ENCODE measurements at places on chromosomes 7 and 10.

DNA sequence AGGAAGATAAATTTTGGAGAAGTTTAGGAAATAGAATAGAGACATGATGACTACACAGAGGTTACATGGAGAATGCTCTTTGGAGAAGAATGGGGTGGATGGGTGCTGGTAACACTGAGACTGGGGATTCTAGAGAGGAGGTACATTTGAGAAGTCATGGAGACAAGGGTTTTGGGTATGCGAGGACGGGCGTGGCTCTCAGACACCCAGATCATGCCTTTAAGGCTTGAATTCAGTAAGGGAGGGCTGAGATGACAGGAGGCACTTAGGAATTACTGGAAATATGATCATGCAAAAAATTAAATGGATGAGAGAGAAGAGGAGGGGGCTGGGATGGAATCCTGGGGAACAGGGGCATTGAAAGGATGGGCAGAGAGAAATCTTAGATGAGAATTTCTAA lies 168.8 kb downstream of the ITGA8 start:
- no peak for DNase-seq

GRCh38 chr10:44990302-44990655 lies 10.4 kb upstream of the ZNF22 start:
- DNase-seq, result no peak

DNA sequence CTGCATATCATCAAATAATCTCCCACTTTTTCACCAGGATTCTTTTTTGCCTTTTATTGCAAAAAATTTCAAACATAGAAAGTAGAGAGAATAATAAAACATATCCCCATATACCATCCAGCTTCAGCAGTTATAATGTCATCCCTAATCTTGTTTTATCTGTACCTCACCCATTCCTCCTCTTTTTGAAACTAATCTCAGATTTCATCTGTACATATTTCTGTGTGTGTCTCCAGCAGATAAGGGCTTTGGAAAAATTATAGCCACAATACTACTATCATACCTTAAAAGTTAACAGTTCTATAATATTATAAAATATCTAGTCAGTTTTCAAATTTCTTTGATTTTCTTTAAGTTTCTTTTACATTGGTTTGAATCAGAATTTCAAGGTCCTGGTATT lies 7.6 kb upstream of the ENTPD1 start:
- DNase-seq, result no peak

DNA sequence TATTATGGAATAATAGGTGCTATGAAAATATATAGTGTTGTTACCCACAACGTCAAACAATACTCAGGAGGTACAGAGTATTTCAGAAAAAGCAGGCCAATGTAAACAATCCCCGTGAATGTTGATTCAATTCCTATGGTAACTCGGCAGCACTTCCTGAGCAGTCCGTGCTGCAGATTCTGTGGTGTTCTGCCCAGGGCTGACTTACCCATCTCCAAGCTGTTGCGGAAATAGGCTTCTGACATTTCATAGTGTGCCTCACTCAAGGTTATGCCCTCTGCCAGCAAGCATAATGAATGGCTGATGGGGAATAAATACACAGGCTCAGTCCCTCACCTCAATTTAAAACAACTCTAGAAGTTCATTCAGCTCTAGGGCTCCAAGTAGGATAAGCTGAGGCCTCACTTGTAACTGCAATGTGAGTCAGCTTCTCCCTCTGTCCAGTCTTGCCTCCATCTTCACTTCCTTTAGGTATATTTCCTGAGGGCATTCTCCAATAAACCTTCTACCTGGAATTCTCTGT lies 177.6 kb downstream of the GNAI1 start:
- no peak for DNase-seq

- DNase-seq, result no peak
Observed at GRCh38 chr7:66535414-66536329, 93.0 kb upstream of the KCTD7 start.

GRCh38 chr10:85667638-85668233 lies 698.9 kb downstream of the GRID1 start:
- no peak for DNase-seq

DNA sequence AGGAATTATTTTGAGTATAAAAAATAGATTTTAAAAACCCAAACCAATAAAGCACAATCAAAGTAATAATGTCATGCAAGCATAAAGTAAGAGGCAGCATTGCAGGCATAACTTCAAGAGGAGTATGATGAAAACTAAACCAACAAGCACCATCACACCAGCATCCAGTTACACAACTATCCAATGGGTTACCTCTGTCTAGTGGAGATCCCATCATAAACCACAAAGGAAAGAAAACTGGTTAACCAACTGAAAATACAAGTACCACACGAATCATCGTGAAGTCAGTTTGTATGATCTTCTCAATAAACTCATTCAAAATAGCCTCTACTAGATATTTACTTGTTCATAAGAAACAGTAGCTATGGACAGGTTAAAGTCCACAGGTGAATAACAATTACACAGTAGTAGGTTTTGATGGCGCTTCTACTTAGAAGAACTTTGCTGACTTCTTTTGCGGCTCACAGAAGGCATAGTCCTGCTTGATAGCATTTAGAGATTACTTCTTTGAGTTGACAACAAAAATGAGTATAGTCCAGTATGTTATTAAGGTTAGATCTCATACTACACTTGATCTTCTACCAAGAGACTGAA lies 116.6 kb downstream of the MICU1 start:
- DNase-seq, result no peak

DNA sequence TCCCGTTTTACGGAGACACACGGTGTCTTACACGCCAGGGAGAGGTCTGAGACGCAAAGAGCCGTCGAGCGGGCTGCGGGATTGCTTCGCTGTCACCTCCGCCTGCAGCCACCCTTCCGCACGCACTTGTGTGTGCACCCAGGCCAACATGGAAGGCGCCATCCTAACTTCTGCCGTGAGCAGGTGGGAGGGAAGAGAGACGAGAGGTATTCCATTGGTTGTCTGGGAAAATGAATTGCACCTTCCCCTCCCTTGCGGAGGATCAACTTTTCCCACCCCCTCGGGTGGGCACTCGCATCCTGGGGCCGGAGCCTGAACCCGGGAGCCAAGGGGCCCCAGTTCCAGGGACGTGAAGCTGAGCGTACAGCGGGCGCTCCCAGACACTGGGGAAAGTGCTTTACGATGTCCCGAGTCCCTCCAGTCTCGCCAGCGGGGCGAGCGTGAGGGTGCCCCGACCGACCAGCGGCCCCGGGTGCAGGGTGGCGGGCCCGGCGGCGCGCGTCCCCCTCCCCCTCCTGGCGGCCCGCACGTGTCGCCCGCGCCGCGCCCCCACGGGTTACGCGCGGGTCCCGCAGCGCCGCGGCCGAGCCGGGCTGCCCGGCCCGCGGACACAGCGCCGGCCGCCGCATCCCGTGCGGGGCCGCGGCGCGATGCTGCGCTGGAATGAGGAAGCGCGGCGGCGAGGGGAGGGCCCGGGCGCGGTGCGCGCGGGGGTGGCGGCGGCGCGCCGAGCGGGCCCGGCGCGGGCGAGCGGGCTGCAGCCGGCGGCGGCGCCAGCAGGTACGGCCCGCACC lies 984 bp upstream of the IKZF1 start:
- no peak for DNase-seq

DNA sequence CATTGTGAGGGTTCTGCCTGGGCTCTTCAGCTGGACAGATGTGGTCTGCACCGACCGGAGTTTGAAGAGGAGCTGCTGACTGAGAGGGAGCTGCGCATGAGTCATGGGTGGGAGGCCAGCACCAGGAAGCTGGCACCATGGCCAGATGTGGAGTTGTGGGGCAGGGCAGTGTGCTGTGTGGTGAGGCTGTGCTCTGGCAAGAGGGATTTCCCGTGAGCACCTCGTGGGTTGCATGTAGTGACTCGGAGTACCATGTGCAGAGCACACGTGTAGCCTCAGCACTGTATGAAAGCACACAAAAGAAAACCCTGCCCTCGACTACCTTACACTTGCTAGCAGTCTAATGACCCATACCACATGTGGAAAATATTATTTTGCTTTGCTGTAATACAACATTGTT lies 103.4 kb downstream of the WNT2 start:
- DNase-seq, result no peak

DNA sequence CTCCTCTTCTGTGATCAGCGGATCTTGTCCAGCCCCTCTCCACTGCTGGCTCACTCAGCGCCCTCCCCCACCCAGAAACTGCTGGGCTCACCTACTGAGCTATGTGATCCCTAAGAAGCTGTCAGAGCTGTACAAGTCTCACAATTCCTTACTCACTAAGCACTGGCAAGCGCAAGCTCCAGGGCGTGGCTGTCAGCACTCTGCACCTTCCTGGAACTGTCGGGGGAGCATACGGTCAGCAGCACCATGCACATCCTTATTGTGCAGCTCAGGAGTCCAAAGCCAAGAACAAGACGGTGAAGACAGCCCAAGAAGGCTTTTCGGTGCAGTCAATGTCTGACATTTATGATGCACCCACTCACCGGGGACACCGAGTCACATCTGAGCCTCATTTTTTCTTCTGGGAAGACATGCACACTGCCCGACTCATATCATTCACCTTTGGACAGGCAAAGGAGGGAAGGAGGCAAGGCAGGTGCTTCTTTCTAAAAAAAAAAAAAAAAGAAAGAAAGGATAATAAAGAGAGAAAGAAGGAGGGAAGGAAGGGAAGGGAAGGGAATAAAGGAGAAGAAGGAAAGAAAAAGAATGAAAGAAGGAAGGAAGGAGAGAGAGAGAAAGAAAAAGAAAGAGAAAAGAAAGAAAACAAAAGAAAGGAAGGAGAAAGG lies 56.3 kb downstream of the ASB13 start:
- DNase-seq, result no peak

GRCh38 chr10:112359606-112360307 lies 14.2 kb upstream of the ACSL5 start:
- no peak for DNase-seq

DNA sequence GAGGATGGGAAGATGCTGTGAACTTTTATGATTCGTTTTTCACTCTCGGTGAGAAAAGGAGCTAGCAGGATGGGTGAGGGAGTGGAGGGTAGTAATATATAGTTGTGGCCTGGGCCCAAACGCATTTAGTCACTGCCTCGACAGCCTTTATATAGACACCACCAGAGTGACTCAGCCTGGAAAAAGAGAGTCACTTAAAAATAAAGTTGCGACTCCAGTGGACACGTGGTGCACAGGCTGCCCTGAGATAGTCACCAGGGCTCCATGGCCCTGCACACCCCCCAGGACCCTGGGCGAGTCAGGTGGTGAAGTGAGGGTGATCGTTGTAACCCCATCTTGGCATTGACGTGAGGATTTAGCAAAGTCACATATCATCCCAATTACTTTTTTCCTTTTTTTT lies 106.7 kb downstream of the CUX1 start:
- DNase-seq, result no peak

DNA sequence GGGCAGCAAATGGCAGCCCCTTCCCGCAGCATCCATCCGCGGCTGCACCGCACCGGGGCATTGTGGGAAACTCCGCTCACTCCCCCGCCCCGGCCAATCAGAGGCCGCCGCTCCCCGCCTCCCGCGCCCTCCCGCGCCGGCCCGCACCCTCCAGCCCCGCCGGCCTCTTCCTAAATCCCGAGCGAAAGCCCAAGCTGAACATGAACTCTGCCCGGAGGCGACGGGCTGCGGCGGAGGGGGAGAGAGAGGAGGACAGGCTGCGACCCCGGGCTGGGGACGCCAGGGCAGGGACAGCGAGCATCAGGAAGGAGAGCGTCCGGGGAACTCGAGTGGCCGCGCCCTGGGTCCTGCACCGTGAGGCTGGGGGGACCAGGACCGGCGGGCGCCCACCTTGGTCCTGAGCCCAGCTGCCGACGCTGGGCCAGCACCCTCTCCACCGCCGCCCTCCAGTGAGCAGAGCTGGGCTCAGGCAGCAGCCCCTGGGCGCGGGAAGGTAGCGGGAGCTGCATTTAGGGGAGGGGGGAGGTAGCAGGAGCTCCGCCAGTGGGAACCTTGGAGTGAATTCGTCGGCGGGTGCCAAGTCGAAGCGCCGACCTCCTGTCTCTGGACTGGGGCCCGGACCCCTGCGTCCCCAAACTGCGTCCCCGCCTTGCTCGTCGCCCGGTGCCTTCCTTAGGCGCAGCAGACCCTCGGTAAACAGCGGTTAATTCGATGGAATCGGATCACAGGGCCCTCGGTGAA lies at the start of gene DGKI:
Gene DGKI (minus strand): TSS at position 148 of the 741 bp plus-strand sequence.
- no peak for DNase-seq

GRCh38 chr10:14843327-14843988 lies 5.4 kb downstream of the HSPA14 start:
- DNase-seq, result no peak

- peak; percentile 11 for DNase-seq
Observed at GRCh38 chr7:139358541-139359365, 941 bp upstream of the LUC7L2 start.

GRCh38 chr7:100679927-100680575 lies 6.5 kb downstream of the GNB2 start:
- DNase-seq, result no peak

DNA sequence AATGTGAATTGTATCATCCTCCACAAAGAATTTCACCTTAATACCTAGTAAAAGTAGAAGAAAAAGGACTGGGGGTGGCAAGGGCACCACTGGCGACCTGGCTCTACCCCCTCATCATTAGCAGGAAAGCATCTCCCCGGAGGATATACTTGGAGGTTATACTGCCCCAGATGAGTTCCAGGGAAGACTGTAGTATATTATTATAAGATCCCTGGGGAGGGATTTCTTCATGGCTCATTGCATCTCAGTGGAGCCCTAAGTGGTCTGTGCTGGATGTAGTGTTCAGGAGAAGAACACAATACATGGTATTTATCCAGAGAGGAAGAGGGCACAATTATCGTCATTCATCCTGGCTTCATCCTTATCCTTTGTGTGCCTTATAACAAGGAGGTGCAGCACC lies 14.2 kb upstream of the DYNC1I1 start:
- DNase-seq, result no peak

GRCh38 chr7:37462138-37462537 lies 13.5 kb upstream of the ELMO1 start:
- DNase-seq, result no peak

- DNase-seq, result no peak
Observed at GRCh38 chr10:74934100-74934812, 107.9 kb downstream of the KAT6B start.

DNA sequence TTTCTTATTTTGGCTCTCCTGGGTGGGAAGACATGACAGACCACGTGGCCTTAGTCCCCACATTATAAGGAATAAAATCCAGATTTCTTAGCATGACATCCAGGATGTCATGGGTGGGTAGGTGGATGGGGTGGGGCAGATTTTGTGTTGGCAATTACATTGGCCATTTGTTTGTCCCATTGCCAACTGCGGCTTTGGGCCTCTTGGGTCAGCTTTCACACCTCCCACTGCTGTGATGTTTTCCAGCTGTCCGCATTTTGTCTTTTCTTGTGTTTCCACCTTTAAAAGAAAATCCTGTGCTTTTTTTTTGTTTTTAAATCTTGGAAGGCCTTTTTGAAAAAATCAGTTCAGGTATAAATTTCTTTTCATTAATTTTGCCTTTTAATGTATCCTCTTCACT lies 237.0 kb downstream of the SDK1 start:
- no peak for DNase-seq

- DNase-seq, result no peak
Observed at GRCh38 chr7:2567679-2568278, 9.0 kb downstream of the IQCE start.

DNA sequence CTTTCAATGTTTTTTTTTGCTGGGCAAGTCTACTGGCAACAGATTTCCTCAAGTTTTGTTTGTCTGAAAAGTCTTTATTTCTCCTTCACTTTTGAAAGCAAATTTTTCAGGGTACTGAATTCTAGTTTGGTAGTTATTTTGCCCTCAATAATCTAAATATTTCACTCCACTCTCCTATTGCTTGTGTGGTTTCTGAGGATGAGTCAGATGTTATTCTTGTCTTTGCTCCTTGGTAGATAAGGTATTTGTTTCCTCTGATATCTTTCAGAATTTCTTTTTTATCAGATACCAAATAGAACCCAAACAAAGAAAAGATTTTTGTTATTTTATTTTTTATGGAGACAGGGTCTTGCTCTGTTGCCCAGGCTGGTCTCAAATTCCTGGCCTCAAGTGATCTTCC lies 99.2 kb upstream of the MALRD1 start:
- DNase-seq, result no peak

All from effector memory CD4-positive, alpha-beta T cell (primary cell).